ENCODE measurements at places on chromosomes 4 and X. TPM values are rescaled to one million over a fixed set of nuclear protein-coding genes. Genes with fewer than 3 reads are reported as not detected.

The ADGRA3 gene
- total RNA-seq, result 17.6 TPM

The SPANXB1 gene
- not detected for total RNA-seq

The AGTR2 gene
- 0.55 TPM for total RNA-seq

The RPA4 gene
- 0.68 TPM for total RNA-seq

The KCNE5 gene
- 0.84 TPM for total RNA-seq

The ANXA3 gene
- total RNA-seq, result 159 TPM

The MND1 gene
- total RNA-seq, result 2.3 TPM

The CXorf65 gene
- total RNA-seq, result not detected

The TRIML2 gene
- total RNA-seq, result not detected

The F8A2 gene
- total RNA-seq, result not detected

The USP17L26 gene
- not detected for total RNA-seq

The DCAF12L1 gene
- not detected for total RNA-seq

The GABRQ gene
- total RNA-seq, result not detected

The GC gene
- not detected for total RNA-seq

The CFI gene
- total RNA-seq, result 66.8 TPM

The SSX1 gene
- total RNA-seq, result not detected

The RIBC1 gene
- total RNA-seq, result 1.9 TPM
